ENCODE measurements at places on chromosomes 3 and 15. TPM values are rescaled to one million over a fixed set of nuclear protein-coding genes. Genes with fewer than 3 reads are reported as not detected.

CHRNA5 gene
- total RNA-seq: 0.76 TPM

MTFMT gene
- 12.5 TPM for total RNA-seq

FOXB1 gene
- not detected for total RNA-seq

SYNPR gene
- not detected for total RNA-seq

SLC7A14 gene
- not detected for total RNA-seq

CCR3 gene
- not detected for total RNA-seq

Data from kidney (tissue), 22 donors.